Central memory CD4-positive, alpha-beta T cell (primary cell): ENCODE measurements at places on chromosomes 4 and X.

DNA sequence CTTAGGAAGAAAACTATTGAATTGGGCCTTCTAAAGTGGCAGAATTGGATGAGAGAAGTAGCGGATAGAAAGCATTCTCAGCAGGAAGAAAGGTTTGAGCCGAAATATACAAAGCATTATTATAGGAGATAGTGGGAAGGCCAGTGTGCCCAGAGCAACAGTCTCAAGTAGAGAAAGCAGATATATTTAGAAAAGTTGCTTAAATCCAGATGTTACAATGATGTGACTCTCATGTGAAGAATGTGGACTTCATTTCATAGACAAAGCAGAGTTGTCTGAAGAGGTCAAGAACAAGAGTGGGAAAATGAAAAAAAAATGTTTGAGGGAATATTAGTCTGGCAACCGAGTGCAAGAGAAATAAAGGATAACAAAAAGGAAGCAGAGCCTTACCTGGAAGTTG is 66.9 kb downstream of the SYNPO2 start:
- no peak for DNase-seq

DNA sequence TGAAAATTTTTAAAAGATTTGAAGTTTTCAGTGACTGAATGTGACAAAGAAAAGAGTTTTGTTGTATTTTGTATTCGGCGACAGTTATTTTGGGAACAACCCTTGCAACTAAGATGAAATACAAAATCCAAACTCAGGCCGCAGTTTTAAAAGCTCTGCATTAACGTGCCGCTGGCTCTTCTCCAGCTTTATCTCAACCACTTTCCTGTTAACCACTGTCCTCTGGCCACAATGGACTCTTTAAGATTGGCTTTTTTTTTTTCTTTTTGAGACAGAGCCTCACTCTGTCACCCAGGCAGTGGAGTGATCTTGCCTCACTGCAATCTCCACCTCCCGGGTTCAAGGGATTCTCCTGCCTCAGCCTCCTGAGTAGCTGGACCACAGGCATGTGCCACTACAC is 22.1 kb upstream of the AMTN start:
- DNase-seq = no peak

GRCh38 chrX:40855411-40855810 is 120.1 kb upstream of the MED14 start:
- no peak for DNase-seq

DNA sequence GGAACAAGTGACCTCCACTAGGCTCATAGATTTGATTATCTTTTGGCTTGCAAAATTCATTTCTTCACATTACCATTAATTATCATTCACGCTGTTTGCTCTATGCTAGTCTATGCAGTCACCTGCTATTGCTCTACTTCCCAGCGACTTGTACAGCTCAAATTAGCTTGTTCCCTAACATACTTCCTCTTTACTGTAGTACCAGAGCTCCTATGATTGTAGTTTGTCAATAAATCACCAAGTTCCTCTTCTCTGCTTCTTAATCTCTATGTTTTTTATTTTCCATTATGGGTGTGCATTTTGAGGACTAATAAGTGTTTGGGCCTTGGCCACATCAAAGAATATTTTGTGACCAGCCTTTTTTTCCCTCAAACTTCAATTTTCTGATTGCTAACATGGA is 6.2 kb upstream of the GSPT2 start:
- no peak for DNase-seq

GRCh38 chr4:186621959-186622553 is 66.7 kb upstream of the MTNR1A start:
- no peak for DNase-seq

- DNase-seq = no peak
Observed at GRCh38 chr4:152352215-152352614, 183.7 kb downstream of the FBXW7 start.

DNA sequence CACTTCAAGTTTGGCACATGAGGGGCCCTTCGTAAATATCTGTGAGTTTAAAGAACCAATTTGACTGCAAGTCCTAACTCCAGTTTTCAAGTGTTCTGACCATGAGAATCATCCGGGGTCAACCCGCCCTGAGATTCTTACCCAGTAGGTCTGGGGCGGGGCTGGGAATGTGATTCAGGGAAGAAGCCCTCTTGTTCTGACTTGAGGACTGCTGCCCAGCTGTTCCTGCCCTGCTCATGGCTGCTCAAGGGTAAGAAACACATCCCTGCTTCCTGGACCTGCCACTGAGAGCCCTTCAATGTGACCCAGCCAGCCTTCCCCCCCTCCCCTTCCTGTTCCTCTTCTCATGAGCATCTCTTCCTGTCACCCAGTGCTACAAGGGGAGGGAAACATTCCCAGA is 92.7 kb upstream of the PGRMC2 start:
- DNase-seq = no peak

DNA sequence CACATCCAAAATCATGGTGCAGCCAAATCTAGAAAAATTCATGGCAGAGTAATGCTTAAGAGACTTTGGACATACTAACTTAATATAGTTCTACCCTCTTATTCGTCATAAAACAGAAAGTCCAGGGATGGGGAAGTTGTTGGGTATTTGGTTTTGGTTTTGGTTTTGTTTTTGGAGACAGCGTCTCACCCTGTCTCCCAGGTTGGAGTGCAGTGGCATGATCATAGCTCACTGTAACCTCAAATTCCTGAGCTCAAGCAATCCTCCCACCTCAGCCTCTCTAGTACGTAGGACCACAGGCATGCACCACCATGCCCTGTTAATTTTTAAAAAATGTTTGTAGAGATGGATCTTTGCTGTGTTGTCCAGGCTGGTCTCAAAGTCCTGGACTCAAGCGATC is 271.8 kb upstream of the TENM3 start:
- no peak for DNase-seq
